ENCODE measurements at places on chromosomes 5 and 9.

DNA sequence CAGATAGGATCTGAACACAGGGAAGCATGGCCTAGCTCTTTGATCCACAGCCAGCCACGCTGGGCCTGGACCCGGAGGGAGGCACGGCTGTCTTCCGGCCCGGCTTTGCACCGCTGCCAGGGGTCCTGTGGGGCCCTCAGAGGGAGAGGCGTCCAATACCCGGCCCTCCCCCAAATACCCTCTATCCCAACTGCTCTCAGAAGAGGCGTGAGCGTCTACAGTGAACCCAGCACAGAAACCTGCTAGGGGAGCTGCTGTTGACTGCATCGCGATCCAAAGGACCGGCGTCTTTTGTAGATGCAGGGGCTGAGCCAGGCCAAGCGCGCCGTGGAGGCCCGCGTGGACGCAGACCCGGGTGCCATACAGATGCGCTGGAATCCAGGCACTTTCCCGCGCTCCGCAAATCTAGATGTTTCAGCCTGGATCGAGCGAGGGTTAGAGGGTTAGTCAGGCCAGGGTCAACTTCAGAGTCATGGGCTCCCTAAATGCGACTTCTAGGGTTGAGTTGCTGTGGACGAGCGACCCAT is 1.1 kb upstream of the TCF7 start:
- DNase-seq: no peak

DNA sequence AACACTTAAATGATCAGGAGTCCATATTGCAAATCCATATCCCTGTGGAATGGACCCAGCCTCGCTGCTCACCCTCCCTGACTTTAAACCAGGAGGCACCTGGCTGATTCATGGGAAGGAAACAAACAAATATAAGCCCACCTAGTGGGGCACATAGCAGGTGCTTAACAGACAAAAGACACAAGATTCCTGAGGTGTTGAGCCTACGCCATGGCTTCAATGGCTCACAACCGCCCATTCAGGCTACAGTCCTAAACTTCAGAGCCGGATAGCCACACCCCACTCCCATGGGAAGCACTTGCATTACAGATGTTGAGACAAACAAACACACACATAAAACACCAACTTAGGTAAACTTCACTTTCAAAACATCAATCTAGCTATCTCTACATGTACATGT is 359.9 kb downstream of the ICE1 start:
- DNase-seq: no peak

DNA sequence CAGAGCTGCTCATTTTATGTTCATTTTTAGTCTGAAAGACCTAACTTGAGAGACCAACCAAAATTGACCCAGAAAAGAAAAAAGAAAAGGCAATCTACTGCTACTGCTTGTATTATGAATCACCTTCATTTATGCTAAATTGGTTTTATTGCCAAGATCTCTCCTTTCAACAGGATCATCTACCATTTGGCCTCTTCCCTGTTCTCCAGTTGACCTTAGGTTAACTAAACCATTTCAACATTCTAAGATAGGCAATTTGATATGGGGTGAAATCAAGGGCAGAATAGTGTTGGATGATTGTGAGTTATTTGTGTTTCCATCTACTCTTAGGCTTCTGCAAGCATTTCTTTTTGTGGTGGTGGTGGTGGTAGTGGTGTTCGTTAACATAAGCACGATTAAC is 48.3 kb upstream of the POU4F3 start:
- no peak for DNase-seq

GRCh38 chr5:1111727-1112289 is at the start of gene SLC12A7:
Gene SLC12A7, minus strand, starts transcription at chr5:1112063. Its CDS starts 72 bp downstream, at chr5:1111991.
- no peak for DNase-seq

- no peak for DNase-seq
These were observed 38.0 kb upstream of the CCDC152 start for GRCh38 chr5:42718591-42718990.

- DNase-seq: no peak
These were observed 215.5 kb downstream of the SNX18 start for GRCh38 chr5:54733101-54733500.
